CD4-positive, alpha-beta T cell treated with Interleukin-1 beta for 1 hour (primary cell): ENCODE measurements at places on chromosomes 11 and 22.

DNA sequence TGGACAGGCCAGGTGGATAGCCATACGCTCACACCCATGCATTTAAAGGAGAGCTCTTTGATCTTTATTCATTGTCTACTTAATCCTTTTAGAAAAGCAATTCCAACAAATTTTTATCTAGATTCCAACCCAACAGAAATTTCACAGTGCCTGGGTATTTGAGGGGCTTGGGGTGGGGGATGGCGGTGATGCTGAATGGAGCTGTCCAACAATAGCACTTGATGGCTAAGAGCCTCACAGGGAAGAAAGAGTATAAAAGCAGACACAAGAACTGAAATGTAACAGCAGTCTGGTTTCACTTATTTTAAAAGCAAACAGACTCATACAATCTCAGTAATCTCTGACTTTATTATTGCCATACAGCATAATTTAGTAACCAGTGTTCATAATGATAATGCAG is 101.8 kb upstream of the SORL1-AS1 start:
- DNase-seq, result no peak

- DNase-seq, result no peak
Measured at GRCh38 chr22:43185860-43186261, 1.1 kb downstream of the TTLL12 start.

DNA sequence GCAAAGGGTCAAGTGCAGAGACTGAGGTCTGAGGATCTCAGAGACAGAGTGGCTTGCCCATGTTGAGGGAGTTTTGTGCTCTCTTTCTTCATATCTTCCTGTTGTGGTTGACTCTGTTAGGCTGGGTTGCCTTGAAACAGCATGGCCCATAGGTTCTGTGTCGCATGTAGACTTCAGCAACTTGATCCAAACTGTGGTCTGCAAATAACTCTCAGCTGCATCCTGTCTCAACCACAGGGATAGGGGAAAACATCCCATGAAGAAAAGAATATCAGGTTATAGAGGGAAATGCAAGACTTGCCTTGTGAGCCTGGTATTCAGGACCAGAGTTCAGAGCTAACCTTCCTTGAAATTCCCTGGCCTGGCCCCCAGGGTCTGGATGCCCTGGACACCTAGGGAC is 69.4 kb downstream of the FLI1 start:
- DNase-seq, result no peak

- DNase-seq, result no peak
Measured at GRCh38 chr11:69210310-69211035, 54.7 kb downstream of the SMIM38 start.

DNA sequence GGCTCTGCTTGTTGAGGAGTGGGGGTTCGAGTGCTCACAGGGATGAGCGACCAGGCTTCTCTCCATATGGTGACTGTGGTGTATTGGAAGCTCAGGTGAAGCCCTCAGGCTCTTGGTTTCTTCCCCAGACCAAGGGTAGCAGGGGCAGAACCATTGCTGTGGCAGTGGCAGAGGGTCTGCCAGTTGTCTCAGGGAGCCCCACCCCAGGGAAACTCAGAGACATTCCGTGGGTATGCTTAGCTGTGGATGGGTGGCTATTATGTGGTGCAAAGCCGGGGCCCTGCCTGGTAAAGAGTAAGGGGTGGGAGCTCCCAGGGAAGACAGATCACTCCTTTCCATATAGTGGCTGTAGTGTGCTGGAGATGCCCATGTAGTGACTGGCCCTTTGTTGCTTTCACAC is 167.8 kb downstream of the DLG2 start:
- DNase-seq, result no peak

DNA sequence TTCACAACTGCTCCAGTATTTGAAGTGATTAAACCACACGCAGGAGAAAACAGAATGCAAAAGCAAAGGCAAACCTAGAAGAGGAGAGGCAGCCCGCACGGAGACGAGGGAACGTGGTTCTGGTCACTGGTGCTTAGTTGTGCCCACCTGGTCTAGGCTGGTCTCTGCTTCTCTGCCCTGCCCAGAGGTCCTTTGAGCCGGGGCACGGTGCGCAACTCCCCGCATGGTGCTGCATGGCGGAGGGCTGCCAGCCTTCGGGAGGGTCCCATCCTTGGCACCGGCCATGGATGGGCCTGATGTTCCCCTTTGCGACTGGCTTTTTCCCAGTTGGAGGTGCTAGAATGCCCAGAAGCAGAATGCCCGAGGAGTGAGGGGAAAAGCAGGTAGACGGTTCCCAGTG is 46.1 kb downstream of the KCNC1 start:
- DNase-seq, result no peak

GRCh38 chr11:32830413-32830738 is 649 bp downstream of the PRRG4 start:
- peak; percentile 4 for DNase-seq

DNA sequence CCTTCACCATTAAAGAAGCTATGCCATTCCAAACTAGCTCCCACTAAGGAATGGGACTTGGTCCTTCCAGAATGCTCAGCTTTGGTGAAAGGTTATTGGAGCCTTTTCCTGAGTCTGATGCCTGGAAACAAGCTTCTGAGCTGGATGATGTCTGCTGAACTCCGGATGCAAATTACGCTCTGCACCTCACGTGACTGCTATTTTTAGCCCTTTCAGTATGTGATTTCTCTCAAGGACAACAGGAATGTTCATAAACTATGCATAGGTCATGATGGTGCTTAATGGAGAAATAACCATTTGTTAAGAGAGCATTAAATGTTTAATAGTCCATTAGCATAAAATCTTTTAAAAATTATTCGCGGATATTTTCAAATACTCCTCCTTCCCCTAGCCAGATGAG is 631.4 kb upstream of the KIRREL3 start:
- DNase-seq, result no peak

GRCh38 chr22:23777776-23778576 is 5.3 kb downstream of the MMP11 start:
- DNase-seq, result no peak

- peak; percentile 33 for DNase-seq
Measured at GRCh38 chr11:96014217-96014616, 90.3 kb upstream of the MTMR2 start.

GRCh38 chr11:72441752-72442207 is 7.4 kb upstream of the CLPB start:
- DNase-seq, result no peak

GRCh38 chr11:43497144-43497543 is 138.4 kb downstream of the TTC17 start:
- no peak for DNase-seq
